Kidney epithelial cell (primary cell): ENCODE measurements at places on chromosomes 2 and 18.

GRCh38 chr18:24014062-24014985, at the start of gene TTC39C:
Gene TTC39C, plus strand, starts transcription at chr18:24014754. Its CDS starts 118 bp downstream, at chr18:24014872.
- no peak for DNase-seq

GRCh38 chr2:227703961-227704360, 13.9 kb downstream of the SLC19A3 start:
- no peak for DNase-seq

- DNase-seq: no peak
Measured at GRCh38 chr18:39524370-39524769, 1958.8 kb upstream of the CELF4 start.

- DNase-seq: no peak
Measured at GRCh38 chr2:176132205-176133171, 3.0 kb downstream of the HOXD8 start.

DNA sequence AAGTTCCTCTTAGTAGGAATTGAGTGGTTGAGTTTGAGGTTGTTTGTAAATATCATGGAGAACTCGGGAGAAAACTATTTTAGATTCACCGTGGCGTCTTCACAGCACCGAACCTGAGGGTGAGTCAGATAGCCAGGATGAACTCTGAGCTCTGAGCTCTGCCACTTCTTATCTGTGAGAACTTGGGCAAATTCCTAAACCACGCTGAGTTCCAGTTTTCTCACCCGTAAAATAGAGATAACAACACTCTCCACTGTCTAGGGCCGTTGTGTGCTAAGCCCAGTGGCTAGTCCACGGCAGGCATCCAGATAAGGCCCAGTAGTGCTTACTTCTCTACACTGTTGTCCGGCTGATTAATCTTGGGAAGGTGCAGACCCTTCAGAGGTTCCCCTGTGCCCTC, 7.0 kb downstream of the KIF5C start:
- DNase-seq: no peak

DNA sequence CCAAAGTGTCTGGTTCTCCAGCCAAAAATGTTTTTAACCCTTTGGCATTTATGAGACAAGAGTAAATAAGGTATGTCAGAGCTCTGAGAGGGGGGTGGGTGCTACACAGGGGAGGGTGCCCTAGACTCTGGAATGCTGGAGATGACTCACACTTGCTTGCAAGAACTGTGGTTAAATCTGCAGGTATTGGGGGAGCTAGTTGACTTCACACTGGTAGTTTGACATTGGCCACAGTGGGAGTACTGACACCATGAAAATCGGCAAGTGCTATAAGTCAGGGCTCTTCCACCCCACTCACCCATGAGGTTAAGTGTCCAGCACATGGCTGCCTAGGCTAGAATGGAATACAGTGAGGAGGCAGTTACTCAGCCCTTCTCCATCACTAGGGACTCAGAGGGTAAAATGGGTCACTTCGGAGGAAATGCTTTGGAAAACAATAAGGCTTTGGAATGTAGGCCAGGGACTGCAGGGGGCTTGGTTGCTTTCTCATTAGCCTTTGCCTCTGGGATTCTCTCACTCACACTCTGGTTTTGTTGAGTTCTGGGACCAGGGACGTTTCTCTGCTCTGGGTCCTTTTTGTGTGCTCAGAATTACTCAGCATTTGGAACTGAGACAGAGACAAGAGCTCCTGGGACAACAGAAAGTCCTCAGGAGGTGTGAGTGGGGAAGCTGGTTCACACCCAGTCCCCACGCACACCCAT, 91.6 kb downstream of the ACKR3 start:
- peak; percentile 66 for DNase-seq

DNA sequence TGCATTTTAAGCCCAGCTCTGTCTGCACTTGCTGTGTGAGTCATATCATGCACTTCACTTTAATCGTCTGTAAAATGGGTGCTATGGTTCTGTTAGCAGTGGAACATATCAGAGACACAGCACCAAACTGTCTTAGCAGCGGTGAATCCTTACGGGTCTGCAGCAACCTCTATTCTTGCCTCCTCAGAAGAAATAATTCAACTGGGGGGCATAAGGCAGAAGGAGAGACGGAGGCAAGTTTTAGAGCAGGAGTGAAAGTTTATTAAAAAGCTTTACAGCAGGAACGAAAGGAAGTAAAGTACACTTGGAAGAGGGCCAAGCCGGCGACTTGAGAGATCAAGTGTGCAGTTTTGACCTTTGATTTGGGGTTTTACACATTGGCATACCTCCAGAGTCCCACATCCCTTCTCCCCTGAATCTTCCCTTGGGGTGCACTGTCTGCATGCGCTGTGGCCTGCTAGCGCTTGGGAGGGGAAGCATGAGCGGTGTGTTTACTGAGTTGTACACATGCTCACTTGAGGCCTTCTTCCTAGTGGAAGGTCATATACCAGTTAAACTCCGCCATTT, 109.8 kb downstream of the DDX1 start:
- no peak for DNase-seq

GRCh38 chr18:39635966-39636365, 2070.4 kb upstream of the CELF4 start:
- DNase-seq: no peak

GRCh38 chr2:71353248-71353647, 21.7 kb downstream of the ZNF638 start:
- no peak for DNase-seq

- DNase-seq: peak; percentile 14
Measured at GRCh38 chr2:53559302-53559966, 208.2 kb upstream of the CHAC2 start.

GRCh38 chr2:156756516-156756915, 320.3 kb downstream of the GPD2 start:
- DNase-seq: no peak

DNA sequence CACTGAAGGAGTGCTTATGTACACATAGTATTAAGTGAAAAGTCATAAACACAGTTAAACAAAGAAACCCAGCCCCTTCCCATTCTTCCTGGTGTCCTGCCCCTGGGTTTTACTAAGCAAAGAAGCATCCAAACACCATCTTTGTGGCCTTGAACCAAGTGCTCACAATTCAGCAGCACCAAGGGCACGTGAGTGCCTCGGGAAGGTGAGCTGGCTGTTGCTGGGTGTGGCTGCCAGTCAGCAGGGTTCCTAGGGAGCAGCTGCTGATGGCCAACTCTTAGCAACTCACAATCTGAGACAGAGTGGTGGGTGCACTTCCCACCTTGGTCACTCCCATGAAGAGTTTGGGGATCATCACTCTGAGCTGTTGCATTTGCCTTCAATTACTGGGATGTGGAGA, 97.7 kb upstream of the PGAP1 start:
- DNase-seq: no peak

- DNase-seq: no peak
Measured at GRCh38 chr18:55647331-55647730, 59.3 kb upstream of the TCF4 start.

DNA sequence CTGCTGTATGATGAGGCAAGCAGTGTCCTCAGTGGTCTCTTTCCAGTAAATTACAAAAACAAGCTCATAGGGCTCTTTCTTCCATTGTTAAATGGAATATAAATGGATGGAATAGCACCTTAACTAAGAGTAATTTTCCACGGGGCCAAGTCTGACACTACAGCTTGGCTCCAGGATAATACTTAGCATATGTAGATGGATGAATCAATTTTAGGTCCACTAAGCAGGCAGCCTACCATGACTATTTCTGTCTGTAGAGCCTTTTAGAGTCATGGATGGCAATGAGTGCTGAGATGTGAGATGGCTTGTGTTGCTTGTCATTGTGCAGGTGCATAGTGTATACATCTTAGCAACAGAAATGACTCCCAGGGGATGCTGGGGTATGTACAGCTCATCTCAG, 125.9 kb downstream of the PKP4 start:
- no peak for DNase-seq

GRCh38 chr18:36083729-36084128, 16.4 kb upstream of the RPRD1A start:
- DNase-seq: no peak

DNA sequence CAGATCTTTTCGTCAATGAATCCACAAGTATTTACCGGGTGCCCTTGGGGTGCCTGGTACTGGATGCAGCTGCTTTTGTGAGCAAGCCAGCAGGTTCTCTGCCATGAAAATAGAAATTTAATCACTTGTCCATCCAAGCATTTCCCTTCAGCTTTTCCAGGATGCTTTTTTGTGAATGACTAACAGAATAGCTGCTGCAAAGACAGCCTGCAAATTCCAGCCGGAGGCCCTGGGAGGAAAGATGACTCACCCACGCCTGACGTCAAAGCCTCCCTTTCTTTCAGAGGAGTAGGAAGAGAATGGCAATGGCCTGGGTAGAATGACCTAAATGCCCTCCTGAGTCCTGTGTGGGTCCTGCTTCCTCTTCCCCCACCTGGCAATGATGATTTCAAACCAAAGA, 111.9 kb downstream of the AP1S3 start:
- DNase-seq: peak; percentile 97

- DNase-seq: no peak
Measured at GRCh38 chr2:128166746-128167353, 75.8 kb downstream of the UGGT1 start.

- DNase-seq: no peak
Measured at GRCh38 chr2:162538967-162539366, 195.0 kb downstream of the GCA start.

DNA sequence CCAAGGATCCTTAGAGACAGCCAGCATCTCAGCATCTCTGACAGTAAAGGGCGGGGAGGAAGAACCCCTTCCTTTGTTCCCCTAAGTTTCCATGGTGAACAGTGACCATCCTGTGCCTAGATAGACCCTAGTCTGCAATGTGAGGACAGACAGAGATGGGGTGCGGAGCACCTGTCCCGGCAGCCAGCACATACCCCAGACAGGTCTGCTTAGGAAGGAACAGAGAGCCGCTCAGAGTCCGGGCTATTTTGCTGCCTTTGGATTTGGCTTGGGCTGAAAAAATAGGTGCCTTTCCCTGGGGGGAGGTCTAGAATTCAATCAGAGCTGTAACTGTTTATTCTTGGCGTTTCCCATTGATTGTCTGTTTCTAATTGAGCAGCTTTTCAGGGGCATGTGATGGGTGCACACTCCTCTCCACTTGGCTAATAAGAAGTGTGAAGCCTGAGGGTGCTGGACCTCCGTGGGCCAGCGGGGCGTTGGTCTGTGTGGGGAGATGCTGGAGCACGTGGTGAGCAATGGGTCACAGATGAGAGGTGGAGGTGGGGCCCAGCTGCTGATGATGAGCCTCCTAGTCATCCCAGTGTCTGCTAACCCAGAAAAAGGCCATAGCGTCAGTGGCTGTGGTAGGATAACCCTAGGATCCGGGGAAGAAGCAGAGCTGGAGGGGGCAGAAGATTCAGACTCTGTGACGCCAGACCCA, 236.8 kb downstream of the SEPTIN10 start:
- DNase-seq: no peak

GRCh38 chr18:22275706-22276333, 106.4 kb downstream of the GATA6 start:
- no peak for DNase-seq
